ENCODE measurements at places on chromosomes 3 and 15.

- no peak for DNase-seq
Observed at GRCh38 chr15:56490461-56490860, 25.5 kb upstream of the MNS1 start.

DNA sequence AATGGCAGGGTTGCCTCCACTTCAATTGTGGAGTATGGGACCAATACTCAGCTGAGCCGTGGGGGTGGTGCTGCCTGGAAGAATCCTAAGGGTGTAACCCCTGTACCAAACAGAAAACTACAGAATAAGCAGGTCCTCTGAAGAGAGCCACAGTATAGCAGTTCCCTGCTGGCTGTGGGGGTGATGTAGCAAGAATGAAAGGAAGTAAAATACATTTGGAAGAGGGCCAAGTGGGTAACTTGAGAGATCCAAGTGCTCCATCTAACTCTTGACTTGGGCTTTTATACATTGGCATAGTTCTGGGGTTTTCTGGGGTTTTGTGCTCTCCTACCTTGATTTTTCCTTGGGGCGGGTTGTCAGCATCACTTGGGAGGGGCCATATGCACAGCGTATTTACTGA lies 341.4 kb downstream of the OTOL1 start:
- no peak for DNase-seq

DNA sequence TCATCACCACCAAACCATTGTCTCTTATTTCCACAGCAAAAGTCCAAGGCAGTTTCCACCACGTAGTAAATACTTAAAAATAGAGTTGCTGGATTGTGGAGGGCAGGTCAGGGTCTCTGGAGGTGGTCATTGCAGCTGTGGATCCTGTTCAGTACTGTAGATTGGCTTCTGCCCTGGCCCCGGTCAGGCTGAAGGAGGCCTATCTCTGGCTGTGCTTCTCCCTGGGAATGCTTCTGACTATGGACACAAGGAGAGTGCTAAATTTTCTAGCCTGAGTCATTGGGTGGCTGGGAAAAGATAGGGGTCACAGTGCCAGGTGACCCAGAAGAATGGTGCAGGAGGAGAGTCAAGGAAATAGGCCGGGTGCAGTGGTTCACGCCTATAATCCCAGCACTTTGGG lies 26.3 kb upstream of the GMPPB start:
- DNase-seq, result no peak

DNA sequence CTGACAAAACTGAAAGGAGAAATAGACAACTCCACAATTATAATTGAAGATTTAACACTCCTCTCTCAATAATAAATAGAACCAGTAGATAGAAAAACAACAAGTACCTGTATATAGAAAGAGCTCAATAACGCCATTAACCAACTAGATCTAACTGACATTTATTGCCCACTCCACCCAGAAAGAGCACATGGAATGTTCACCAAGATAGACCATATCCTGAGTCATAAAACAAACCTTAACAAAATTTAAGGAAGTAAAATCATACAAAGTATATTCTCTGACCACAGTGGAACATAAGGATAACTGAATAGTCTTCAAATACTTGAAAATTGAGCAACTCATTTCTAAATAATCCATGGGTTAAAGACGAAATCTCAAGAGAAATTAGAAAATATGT lies 25.1 kb downstream of the KBTBD12 start:
- DNase-seq, result no peak

DNA sequence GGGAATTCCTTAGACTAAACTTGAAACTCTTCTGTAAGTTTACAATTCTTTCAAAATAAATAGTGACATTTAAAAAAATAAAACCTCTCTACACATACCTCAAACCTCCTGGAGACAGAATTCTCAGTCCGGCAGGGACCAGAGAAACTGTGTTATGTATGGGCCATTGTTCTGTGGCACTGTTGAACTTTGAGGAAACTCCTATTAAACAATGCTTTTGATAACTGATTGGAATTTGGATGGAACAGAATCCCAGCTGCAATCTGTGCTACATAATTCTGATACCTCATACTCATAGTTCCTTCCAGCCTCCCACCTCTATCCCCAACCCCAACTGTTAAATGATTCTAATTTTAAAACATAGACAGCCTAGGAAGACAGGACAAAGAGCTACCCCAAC lies 85.0 kb downstream of the TM4SF4 start:
- no peak for DNase-seq

- DNase-seq, result peak; percentile 26
Observed at GRCh38 chr3:180040966-180041365, 4.2 kb upstream of the PEX5L start.

DNA sequence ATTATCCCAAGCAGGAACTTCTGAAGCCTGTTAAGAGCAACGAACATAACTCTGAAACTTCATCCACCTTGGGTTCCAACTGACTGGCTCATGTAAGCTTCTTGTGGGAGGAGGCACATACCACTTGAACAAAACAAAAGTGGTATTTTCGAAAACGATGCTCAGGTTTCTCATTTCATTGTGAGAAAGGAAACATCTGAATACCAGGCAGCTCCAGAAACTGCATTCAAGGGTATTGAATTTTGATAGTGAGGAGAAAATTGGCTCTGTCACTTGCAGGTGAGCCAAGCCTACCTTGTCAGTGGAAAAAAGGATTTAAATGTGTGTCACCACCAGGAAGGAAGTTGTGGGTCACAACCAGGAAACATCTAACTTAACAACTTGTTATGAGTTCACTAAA lies 218.1 kb upstream of the SATB1 start:
- DNase-seq, result no peak

DNA sequence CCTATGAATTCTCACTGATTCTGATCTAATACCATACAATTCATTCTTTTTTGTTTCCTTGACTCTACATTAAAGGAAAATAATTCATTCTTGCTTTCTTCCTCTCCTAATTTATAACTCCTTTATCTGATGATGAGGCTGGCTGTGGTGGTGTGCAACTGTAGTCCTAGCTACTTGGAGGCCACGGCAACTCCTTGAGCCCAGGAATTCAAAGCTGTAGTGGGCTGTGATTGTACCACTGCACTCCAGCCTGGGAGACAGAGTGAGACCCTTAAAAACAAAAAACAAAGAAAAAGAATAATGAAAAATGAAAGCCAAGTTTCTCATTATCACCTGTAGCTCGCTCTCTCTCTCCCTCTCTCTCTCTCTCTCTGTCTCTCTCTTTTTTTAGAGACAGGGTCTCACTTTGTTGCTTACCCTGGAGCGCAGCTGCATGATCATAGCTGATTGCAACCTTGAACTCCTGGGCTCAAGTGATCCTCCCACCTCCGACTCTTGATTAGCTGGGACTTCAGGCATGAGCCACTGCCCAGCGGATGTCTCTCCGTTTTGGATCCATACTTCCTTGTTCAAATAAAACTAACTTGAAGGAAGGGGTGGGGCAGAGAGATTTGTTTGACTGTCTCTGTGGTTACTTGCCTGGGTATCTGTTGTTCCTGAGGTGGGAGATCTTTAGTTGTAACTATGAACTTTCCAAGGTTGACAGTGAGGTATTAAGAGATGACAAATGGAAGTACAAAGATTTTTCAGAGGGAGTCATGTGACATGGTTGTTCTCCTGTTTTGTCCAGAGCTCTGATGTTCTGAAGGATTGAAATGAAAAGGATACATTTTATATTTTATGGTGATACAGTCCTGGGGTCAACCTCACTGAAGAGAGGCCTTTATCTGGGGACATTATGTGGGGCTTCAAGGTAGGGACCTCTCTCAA lies 46.9 kb downstream of the STARD9 start:
- no peak for DNase-seq

DNA sequence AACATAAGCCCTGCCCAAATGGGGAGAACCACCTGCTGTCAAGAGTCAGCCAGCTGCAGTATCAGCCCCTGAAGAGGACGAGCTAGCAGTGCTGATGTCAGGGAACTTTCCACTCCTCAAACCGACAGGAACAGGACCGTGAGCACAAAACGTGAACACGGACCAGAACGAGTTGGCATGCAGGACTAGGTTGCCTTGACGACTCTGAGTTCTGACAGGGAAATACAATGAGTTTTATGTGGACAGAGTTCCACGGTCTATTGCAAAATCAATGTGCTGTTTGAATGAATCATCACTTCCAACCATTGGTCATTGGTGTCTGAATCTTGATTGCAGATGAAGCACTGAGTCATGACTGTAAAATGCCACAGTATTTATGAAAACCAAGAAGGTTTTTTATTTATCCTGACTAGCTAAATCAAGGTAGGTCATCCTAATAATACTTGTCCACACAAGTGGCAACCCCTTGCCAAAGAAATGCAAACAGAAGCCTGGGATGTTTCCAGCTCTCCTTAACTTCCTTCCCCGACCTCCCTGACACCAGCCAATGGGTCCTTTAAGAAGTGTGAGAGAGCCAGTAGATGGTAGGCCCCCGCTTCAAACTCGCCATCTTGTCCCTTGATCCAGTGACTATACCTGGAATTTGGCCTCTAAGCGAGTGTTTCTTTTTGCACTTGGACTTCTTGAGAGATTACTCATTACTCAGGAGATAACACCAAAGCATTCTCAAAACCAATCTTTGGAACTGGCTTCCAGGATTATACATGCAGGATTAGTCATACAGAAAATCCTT lies 119.6 kb downstream of the ASB7 start:
- peak; percentile 98 for DNase-seq

DNA sequence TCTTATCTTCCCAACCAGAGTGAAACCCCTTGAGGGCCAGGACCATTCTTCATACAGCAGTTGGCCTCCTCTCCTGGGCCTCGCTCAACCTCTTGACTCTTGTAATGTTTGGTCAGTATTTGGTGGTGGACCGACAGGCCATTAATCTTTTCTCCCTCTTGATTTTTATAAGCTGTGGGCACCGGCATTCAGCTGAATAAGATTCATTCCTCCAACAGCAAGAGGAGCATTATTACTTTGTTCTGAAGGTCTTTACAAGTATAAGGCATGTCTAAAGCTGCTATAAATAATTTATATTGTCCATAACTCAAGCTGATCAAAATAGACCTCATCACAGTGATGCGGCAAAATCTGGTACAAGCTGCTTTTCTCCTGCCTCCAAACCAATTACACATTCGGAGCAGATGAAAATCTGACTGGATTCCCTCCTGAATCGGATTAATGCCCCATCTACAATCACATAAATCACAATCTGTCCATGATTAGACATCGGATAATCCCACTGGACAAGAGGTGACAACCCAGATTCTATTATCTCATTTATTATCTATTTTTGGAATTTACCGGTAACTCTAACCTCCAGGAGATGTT lies 8.4 kb upstream of the ISL2 start:
- no peak for DNase-seq

DNA sequence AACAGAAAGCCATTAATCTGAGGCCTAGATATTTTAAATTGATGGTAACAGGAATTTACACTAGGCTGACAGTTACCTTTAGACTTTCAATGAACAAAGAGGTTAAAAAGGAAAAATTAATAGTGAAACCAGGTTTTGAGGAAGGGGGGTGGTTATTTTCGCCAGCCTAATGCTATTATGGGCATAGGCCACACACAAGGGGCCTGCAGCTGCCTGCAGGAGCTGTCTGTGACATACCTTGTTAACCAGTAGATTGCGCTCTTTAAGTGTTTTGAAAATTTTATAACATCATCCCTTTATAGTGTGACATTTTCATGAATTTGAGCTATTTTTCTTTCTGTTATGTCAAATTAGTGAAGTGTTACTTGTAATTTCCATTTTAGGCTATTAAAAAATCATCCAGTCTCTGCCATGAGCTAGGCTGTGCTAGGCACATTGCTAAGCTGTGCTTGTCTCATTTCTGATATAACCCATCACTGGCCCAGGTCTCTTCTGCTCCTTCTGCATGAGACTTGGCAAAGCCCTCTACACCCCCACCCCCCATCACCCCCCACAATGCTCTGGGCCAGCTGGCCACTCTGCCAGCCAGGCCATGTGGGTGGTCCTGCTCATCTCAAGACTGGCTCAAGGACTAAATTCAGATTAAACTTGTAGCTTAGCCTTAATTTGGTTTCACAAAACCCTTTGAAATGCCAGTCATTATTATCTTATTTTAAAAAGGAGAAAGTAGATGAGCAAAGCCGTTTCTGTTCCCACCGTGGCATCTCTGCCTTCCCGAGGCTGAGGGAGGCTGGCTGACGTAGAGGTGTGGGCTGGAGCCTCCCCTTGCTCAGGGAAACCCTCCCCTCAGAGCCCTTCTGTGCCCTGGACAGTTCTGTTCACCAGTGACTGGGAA lies 48.4 kb upstream of the SEC22A start:
- no peak for DNase-seq

DNA sequence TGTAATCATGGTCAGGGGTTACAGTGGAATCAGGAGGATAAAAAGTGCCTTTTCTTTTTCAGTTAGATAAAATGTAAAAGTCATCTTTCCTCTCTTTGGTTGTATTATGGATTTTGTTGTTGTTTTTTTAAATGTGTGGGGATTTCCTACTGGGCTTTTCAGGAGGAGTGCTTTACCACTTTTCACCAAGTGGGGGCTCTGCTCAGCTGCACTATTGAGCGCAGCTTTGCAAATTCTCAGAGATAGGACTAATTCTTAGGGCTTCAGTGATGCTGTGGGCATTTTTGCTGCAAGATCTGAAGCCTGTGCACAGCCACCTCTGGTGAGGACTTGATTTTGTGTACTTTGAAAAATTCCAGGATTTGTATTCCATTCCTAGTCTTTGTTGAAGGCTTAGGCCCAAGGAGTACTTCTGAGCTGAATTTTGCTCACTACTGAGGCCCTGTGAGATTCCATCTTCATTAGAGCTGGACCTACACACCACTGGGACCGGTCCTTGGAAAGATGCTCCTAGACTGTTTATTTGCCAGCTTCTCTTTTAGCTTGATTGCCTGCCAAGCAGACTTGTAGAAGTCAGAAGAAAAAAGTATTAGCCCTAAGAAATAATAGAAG lies 7.5 kb downstream of the GNB5 start:
- peak; percentile 20 for DNase-seq

DNA sequence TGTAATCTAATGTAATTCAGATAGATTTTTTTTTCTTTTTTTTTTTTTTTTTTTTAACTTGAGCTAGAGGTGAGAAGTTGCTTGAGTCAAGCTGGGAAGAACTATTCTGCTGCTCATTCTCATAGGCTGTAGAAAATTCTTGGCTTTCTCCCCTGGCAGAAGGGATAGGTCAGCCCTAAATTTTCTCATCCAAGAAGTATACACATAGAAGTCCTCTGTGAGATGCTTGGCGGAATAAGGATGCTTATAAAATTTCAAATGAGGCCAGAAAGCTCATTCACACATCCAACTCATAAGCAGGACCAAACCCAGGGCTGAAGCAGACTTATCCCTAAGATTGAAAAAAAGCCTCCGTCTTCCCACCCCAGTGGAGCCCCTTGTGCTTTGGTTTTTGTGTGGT lies 572.5 kb downstream of the SQOR start:
- no peak for DNase-seq

- DNase-seq, result no peak
Observed at GRCh38 chr3:142794508-142794907, 70.7 kb downstream of the TRPC1 start.

GRCh38 chr15:51386960-51387698 lies 45.7 kb downstream of the GLDN start:
- DNase-seq, result no peak

GRCh38 chr3:145639875-145640274 lies 521.1 kb downstream of the PLOD2 start:
- no peak for DNase-seq

All from fibroblast of gingiva (primary cell).